Naive B cell (primary cell): ENCODE measurements at places on chromosomes 3 and 15.
A peak's percentile ranks its signal among the peaks of the same experiment; 100 is the strongest.

DNA sequence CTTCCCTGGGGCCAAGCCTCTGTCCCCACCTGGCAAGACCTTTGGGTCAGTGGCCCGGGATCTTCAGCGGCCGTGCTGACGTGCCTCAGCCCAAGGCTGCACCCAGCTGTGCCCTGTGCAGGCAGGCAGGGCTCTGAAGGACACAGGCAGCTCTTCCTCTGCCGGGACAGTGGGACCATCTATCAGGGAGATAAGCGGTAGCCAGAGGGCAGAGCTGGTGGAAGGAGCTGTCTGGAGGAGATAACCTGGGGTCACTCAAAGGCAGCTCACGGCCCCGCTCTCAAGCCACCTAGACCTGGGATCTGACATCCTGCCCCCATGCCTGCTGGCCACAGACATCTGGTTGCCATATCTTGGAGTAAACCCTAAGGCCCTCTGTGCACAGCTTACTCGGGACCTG is 27.3 kb downstream of the DUSP7 start:
- no peak for DNase-seq

DNA sequence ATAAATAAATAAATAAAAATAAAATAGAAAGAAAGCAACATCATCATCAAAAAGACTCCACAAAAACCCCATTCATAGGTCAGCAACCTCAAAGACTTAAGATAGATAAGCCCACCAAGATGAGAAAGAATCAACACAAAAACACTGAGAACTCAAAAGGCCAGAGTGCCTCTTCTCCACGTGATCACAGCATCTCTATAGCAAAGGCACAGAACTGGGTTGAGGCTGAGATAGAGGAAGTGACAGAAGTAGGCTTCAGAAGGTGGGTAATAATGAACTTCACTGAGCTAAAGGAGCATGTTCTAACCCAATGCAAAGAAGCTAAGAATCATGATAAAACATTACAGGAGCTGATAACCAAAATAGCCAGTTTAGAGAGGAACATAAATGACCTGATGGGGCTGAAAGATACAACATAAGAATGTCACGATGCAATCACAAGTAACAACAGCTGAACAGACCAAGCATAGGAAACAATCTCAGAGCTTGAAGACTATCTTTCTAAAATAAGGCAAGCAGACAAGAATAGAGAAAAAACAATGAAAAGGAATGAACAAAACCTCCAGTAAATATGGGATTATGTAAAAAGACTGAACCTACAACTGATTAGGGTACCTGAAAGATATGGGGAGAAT is 26.4 kb downstream of the GNB5 start:
- peak; percentile 24 for DNase-seq

GRCh38 chr3:42148982-42149432 is 57.9 kb downstream of the TRAK1 start:
- no peak for DNase-seq

DNA sequence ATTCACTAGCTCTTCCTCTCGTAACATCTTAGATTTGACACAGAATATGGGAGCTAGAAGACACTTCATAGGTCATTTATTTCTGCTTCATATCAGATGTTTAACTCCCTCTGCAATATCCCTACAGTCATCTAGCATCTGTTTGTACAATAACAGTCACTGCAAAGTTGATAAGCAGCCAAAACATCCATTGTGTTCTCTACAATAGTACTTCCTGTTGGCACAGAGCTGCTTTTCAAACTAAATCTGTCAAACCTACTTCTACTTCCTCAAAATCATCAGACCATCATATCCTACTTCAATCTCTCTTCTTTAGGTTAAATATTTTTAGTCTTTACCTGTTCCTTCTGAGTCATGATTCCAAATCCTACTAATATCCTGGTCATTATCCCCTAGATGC is 233.2 kb downstream of the FGF12 start:
- peak; percentile 42 for DNase-seq

GRCh38 chr3:18401300-18401961 is 23.7 kb downstream of the SATB1 start:
- DNase-seq, result no peak

DNA sequence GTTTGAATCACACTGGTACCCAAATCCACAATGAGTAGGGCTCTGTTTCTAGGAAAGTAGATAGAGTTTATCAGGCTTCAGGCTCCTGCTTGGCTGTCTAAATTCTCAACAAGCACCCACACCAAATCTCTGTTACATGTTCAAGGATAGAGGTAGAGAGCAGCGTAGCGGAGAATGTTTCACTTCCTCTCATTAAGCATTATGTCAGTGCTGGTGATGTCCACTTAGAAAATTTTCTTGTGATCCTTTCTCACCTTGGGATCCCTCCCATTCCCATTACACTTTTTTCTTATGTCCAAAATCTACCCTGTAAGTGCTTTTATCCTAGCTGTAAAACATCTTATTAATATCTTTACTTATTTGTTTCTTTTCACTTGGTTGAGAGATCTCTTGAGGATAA is 34.7 kb upstream of the GCSAM start:
- peak; percentile 31 for DNase-seq

GRCh38 chr15:70906842-70907241 is 14.2 kb downstream of the LRRC49 start:
- DNase-seq, result no peak

DNA sequence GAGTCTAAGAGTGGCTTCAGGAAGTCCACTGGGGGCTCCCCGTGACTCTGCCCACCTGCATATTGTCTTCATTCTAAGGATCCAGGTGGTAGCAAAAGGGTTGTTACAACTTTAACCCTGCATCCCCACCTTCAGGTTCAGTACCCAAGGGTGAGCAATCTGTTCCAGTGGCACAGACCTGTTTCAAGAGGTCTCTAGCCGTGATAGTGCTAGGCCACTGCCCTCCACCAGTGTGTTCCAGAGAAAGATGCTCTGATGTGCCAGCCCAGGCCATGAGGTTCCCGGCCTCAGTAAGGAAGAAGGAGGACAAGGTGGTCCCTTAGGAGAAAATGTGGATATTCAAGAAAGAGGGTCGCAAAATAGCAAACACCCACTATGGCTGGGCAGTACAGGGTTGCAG is 87.0 kb downstream of the IGF1R start:
- DNase-seq, result no peak

- no peak for DNase-seq
Observed at GRCh38 chr3:184663756-184664155, 48.1 kb downstream of the MAGEF1 start.

DNA sequence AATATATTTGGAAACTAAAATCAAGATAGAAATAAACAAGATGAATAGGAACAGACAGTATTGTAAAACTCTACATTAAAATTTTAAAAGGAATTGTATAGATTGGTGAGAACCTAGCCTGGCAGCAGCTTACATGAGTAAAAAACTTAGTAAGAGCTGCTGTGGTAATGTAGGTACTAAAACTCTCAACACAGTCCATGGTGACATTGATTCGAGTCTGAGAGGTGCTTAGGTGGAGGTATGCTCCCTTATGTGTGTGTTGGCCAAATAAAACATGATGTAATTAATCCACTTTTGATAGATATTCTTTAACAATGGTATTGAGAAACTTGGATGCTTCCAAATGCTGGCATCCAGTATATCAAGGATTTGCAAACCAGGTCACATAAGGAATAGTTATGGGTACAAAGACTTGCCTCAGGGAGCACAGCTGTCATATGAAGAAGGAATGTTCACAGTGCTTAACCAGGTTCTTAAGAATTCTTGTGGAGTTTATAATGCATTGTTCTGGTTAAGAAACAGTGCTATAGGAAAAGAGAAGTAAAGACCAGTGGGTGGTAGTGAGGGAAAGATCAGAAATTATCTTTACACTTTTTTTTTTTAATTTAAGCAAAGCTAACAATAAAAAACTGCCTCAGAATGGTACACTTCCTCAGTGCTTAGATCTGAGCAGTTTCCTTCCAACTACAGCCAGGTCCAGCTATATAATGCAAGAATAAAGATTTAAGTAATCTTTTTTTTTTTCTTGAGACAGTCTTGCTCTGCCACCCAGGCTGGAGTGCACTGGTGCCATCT is 24.6 kb upstream of the IL20RB start:
- no peak for DNase-seq

DNA sequence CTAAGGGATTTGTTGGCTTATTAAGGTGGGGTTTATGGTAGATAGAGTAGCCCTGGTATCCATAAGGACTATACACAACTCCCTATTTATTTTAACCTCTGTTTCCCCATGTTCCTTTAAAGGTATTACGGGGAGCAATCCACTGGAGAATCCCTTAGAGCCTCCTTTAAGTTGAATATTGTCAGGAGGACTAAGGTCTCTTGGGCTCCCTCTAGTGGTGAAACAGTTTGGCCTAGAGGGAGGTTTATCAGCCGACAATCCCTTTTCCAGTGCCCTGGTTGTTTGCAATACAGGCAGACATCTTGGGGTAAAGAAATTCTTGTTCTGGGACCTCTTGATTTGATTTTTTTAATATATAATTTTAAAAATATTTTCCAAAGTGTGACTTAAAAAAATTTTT is 12.9 kb downstream of the OPA1 start:
- DNase-seq, result peak; percentile 42

DNA sequence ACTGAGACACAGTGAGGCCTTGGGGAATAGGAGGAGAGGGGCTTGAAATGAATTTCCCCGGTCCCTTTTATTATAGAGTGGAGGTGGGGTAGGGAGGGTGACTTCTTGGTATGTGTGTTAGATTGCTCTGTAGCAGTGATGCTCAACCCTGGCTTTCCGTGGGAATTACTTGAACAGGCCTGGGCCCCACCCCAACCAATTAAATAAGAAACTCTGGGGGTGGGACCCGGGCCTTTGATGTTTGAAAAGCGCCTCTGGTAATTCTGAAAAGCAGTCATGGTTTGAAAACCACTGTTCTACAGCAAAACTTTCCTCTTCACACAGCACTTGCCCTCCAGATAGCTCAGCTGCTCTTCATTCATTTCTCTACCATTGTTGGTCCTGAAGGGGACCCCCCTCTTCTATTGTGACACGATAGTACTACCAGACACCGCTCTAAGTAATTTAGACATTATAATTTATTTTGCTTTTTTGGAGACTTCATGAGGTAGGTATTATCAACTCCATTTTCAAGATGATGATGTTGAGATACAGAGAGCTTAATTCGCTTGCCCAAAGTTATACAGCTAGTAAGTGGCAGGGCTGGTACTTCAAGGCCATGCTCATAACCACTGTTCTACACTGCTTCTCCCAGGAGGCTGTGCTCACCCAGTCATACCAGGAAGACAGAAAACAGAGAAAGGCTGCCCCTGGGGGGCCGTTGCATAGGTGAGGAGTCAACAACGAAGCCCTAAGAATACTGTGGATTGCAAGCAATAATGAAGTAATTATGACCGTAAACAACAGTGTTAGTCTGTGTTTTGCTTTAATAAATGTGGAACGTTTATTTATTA is 176.2 kb downstream of the PEX5L start:
- no peak for DNase-seq

DNA sequence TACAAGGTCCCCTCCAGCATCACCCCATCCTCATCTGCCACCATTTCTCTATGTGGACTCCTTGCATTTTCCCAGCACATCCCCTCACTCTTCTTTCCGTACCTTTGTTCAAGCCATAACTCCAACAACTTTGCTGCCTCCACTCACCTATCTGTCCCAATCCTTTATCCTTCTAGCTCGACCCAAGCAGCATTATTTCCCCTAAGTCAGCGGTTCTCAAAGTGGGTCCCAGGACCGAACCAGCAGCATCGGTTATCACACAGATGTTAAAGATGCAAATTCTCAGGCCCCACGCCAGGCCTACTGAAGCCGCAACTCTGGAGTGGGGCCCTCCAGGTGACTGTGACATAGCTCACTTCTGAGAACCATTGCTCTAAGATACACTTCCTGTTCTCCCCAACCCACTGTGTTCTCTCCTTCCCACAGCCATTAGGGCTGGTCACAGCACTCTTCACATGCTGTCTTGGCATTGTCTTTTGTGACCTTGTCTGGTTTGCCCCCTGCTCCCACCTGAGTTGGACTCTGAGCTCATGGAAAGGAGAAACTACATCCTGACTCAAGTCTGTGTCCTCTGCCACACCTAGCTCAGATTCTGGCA is 56.2 kb downstream of the AAGAB start:
- DNase-seq, result no peak

DNA sequence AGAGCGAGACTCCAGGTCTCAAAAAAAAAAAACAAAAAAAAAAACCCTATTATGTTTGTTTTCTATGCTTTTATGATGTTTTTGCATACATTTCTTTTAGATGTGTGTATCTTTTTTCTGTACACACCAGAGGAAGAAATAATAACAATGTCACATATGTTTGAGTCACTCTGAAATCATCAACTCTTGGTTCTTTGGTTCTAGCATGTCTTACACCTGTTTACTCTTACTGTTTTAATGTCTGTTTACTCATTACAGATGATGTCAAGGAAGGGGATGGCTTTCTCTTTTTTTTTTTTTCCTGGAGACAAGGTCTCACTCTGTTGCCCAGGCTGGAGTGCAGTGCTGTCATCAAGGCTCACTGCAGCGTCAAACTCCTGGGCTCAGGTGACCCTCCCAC is 24.1 kb downstream of the RHOA start:
- no peak for DNase-seq

DNA sequence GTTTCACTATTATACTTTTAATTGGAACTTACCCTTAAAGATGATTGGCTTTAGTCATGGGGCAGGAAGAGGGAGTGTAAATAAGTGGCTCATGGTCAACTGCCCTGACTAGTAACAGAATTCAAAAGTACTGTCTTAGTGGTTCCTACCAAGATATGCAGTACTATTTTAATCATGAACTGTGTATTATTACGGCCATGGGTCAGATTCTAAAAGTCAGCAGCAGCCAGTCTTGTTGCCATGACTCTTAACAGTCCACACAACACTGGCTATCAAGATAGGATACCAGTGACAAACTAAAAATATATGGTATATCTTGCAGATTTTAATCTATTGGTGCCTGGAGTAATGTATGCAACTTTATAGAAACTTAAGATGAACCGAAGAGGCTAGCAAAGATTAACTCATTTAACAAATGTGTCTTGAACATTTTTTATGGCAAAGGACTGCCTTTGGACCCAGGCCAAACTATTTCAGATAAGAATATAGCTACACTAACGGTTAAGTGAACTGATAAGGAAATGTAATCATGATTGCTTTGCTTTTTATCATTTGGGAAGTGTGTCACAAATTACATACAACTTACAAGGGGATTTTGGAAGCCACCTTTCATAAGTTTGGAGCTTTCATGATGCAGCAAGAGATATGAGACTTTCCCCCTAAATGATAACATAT is 163.7 kb downstream of the TCF12 start:
- no peak for DNase-seq

- peak; percentile 46 for DNase-seq
Observed at GRCh38 chr15:89898614-89899294, 5.0 kb upstream of the AP3S2 start.
